ENCODE measurements at places on chromosomes 4 and X.

DNA sequence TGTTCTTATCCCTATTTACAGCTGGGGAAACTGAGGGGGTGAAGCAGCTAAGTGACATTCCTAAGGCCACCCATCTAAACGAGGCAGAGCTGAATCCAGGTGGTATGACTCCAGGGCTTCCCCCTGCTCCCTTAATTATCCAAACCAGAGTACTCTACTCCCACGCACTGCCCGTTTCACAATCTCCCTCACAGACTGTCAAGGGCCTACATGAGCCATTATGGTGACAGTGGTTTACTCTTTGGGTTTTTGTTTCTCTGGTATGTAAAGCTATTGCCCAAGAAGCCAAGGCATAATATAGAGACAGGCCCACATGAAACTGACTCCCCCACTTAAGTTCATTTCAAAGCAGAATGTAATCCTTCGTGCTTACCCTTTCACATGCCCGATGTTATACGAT is 95.1 kb downstream of the NHS start:
- DNase-seq, result no peak

GRCh38 chrX:9147726-9148125 is 113.8 kb upstream of the FAM9B start:
- no peak for DNase-seq

DNA sequence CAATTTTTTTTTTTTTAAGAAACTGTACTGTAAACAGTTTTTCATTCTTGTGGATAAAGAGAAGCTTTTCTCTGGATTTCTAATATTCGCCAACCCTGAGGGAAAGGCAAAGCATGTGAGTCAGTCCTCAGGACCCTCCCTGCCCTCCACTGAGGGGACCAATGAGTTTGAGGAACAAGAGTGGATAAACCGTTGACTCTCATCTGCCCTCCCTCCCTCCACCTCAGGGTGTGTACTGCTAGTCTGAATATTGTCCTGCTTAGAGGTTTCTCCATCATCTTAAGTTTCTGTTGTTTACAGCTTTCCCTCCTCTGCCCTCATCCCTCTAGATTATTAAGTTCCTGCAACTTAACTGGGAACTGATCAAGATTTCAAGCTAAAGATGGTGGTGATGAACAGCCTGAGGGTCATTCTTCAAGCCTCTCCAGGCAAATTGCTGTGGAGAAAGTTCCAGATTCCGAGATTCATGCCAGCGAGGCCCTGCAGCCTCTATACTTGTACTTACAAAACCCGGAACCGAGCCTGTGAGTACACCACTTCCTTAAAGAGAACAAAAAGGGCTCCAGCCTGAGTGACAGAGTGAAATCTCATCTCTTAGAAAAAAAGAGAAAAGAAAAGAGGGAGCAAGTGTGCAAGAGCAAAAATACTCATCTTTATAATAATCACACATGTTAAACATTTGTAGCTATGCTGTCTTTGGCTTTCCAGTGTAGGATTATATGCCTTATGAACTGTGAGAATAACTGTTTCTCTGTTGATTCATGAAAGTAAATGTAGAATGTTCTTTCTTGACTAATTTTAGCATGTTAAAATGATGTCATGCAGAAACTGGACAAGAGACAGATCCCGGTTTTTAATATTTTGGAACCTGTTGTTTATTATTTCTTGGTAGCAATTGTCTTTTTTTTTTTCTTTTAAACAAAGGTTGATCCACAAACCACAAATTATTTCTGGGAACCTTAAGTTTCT is 11.9 kb downstream of the CA5B start:
- no peak for DNase-seq

GRCh38 chr4:3201718-3202702 is 46.9 kb upstream of the MSANTD1 start:
- no peak for DNase-seq

DNA sequence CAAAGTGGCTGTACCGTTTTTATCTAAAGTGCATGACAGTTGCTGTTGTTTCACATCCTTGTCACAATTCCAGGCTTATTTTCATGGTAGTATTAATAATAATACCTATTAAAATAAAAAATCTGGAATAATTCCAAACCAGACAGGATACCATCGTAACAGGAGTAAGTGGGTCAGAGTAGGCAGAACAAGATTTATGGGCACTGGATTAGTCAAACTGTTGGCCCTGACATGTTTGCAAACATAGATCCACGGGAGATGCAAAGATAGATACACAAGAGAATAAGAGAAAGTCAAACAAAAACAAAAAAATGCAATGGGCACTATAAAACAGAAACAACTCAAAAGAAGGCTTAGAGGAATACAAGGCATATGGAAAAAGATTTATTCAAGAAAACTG is 449.5 kb upstream of the HS3ST1 start:
- DNase-seq, result no peak

DNA sequence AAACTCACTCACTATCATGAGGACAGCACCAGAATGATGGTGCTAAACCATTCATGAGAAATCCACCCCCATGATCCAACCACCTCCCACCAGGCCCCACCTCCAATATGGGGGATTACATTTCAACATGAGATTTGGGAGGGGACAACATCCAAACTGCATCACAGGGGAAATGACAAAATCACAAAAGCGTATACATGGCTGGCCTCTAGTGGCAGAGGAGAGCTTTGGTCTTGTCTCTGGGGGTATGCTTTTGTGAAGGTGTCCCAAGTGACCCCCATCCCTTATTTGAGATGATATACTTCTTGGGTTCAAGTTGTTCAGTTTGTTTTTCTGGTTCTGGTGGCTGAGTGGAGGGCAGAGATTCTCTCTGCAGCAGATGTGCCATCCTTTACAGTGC is 8.5 kb upstream of the SETD7 start:
- no peak for DNase-seq

DNA sequence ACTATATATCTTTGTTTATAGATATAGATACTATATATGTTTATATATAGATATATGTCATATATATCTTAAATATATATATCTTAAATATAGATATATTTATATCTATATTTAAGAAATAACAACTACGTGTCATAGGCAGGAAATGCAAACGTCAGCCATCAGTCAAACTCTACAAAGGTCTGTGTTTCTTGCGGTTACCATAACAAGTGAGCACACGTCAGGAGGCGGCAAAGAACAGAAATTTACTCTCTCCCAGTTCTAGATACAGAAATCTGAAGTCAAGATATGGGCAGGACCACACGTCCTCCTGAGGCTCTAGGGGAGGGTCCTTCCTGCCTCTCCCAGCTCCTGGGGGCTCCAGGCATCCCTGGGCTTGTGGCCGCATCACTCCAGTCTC is 6.5 kb downstream of the PLCXD1 start:
- no peak for DNase-seq
